ENCODE measurements at places on chromosomes 2 and 18.

DNA sequence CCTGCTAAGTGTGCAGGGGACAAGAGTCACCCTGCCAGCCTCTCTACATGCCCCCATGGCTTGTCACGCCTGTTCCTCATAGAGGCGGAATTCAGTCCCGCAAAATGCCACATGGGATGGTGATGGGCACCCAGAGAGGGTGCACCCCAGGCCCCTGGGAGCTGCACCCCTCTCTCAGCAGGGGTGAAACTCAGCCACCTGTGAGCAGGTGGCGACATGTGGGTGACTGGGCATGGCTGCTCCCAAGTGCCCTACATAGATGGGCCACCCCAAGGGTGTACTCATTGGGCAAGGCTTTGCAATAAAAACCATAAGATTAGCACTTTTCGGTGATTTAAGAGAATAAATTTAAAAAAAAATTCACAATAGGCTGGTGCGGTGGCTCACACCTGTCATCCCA lies 6.3 kb downstream of the HS6ST1 start:
- ATAC-seq = no peak

- no peak for ATAC-seq
These were observed 154.8 kb downstream of the LAMA1 start for GRCh38 chr18:6962571-6963451.

- no peak for ATAC-seq
These were observed at the start of gene RESP18 for GRCh38 chr2:219332542-219332941. Gene RESP18 (minus strand): TSS chr2:219332744.

- no peak for ATAC-seq
These were observed 65.2 kb downstream of the COPS8 start for GRCh38 chr2:237150831-237151375.

- no peak for ATAC-seq
These were observed 134.7 kb downstream of the RIF1 start for GRCh38 chr2:151544449-151544848.

DNA sequence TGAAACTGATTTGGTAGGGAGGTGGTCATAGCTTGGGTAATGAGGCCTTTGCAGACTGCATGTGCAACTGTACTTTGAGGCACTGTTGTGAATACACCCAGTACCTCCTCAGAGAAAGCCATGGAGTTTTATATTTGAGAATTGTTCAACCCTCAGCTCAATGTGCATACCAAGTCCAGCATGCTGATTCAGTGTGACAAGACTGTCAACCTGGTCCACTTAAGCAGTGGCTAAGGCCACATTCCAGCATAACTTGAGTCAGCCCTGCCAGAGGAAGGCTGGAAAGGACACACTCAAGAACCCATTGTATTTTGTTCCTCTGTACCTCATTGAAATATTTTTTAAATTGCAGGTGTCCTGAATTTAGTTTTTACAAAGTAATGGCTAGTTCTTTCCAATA lies 121.8 kb upstream of the HNMT start:
- no peak for ATAC-seq

- ATAC-seq = no peak
These were observed 7.7 kb upstream of the KLF11 start for GRCh38 chr2:10035633-10036032.

DNA sequence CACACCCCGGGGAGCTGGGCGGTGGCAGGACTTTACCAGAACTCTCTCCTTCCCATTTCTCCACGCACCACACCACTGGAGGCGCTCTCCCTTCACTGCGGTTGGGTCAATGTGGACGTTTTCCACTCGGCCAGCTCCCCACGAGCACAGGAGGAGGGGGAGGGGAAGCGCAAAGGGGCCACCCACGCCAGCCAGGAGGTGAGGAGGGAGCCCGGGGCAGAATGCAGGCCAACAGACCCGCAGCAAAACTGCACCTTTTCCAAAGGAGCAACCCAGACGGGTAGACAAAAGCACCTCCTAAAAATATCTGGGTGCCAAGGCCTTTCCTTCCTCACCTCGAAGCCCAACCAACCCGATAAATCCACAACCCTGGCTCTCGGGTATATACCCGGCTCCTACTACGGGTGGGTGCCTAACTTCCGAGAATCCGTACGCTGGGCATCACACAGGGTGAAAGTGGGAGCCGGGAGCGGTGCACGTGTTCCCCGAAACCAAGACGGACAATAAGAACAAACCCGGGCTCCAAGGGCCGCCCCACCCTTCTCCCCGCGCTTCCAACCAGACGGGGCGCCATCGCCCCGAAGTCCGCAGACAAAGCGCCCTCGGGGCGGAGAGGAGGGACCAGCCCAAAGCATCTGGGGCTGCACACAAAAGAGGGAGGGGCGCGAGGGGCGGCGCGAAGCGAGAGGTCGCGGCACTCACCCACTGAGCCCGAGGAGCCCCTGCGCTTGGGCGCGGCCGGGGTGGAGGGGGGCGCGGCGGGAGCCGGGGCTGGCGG lies 1.0 kb downstream of the RTN4 start:
- ATAC-seq = peak; percentile 16

- peak; percentile 78 for ATAC-seq
These were observed 6.5 kb upstream of the WNT6 start for GRCh38 chr2:218852911-218853667.

DNA sequence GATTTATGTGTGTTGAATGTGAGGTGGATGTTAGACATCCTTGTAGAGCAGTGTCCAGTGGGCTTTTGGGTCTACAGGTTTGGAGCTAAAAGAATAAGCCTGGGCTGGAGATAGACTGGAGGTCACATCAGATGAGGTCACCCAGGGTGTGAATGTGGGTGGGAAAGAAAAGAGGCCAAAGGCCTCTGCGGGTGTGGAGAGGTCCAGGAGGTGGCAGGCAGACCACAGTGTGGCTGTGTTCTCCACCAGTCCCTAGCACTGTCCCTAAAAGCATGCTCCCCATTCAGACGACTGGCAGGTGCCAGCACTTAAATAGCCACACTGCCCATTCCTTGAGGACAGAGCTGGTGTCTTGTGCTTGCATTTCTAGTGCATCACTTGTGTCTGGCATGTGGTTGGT lies 4.1 kb downstream of the ATG4B start:
- ATAC-seq = no peak

GRCh38 chr2:12211326-12212175 lies 465.1 kb downstream of the LPIN1 start:
- ATAC-seq = no peak

DNA sequence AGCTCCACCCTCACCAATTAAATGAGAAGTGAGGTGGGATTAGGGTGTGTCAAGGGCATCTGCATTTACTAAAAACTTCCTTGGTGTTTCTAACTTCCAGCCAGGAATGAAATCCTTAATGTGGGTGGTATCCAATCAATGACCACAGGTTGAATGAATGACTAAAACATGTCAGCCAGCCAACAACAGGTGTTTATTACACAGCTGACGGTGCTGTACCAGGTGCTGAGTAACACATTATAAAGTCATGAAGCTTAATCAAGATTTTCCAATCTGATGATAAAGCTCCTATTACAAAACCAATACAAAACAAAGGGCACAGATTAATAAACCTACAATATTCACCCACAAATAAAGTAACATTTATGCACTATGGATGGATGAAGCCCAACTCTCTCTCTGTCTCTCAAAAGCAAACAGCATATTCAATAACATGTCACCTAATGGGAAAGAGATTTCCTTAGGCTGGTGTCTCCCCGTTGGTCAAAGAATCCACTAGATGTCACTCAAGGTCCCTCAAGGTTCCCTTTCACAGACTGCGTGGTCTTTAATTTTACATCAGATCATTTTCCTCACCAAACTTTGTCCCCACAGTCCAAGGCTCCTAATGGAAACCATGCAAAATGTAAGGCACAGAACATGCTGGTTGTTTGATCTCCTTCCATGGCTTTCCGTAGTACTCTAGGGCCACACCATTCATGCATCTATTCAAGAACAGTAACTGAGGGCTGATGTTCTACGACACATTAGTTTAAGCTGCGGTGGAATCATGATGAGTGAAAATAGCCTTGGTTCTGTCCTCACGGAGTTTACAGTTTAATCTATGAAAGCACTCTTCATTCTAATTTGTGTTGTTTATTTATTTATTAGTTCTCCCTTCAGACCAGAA lies 6.4 kb upstream of the PTPN4 start:
- ATAC-seq = peak; percentile 29

DNA sequence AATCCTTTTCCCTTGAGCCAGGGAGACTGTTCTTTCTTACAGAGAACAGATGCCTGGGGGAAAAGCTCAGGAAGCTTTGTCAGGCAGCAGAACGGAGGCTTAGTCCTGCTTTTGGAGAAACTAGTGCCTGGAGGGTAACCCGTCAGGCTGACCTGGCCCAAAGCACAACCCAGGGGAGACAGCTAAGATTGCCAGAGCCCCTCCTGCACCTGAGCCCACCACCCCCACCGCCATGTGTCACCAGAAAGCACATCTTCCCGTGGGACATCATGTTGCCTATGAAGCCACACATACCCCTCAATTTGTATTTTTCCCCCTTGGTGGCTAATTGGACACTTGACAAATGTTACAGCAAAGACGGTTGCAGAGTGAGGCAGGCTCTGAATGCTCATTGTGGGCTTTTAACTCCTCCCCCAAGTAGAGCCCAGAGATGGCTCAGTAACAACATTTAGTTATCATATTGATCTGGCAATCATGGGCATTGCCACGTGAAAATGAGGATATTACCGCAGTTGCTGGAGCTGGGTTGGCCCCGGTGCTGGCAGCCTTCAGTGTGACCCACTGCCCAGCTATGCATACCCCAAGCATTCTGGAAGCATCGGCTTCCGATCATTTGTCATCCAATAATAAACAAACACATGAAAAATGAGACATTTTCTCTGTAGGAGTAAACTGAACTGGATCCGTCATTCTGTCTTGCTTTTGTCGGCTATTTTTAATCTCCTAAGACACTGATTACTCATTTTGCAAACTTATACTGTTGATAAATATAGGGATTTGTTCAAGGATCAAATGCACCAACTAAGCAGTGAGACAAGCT lies 229.5 kb downstream of the ATAD2B start:
- no peak for ATAC-seq
